Activated CD4-positive, alpha-beta memory T cell treated with anti-CD3 and anti-CD28 coated beads for 36 hours (primary cell): ENCODE measurements at places on chromosomes 2 and 18.

GRCh38 chr2:221571025-221571550 lies 1.0 kb downstream of the EPHA4 start:
- H3K36me3 ChIP-seq, result peaks cover 2% of the 10 kb centered on the region
- peaks cover 48% of the 10 kb centered on the region for H3K4me1 ChIP-seq
- peaks cover 18% of the 10 kb centered on the region for H3K27me3 ChIP-seq
- DNase-seq, result peak; percentile 45
- peak overlapping the region; percentile 81 for H3K4me3 ChIP-seq

- H3K27me3 ChIP-seq, result peaks cover 16% of the 10 kb centered on the region
- H3K4me3 ChIP-seq, result no peak overlapping the region
- no peaks in the 10 kb centered on the region for H3K36me3 ChIP-seq
- DNase-seq, result no peak
Measured at GRCh38 chr2:158783923-158784322, 11.2 kb upstream of the DAPL1 start.

GRCh38 chr18:61435064-61435652 lies 101.9 kb downstream of the CDH20 start:
- no peaks in the 10 kb centered on the region for H3K4me1 ChIP-seq
- no peak for DNase-seq
- H3K27ac ChIP-seq, result no peak overlapping the region
- no peak overlapping the region for H3K4me3 ChIP-seq
- no peaks in the 10 kb centered on the region for H3K27me3 ChIP-seq

- H3K27ac ChIP-seq, result no peak overlapping the region
- peaks cover 7% of the 10 kb centered on the region for H3K27me3 ChIP-seq
Measured at GRCh38 chr2:48707466-48707865, 48.1 kb downstream of the LHCGR start.

DNA sequence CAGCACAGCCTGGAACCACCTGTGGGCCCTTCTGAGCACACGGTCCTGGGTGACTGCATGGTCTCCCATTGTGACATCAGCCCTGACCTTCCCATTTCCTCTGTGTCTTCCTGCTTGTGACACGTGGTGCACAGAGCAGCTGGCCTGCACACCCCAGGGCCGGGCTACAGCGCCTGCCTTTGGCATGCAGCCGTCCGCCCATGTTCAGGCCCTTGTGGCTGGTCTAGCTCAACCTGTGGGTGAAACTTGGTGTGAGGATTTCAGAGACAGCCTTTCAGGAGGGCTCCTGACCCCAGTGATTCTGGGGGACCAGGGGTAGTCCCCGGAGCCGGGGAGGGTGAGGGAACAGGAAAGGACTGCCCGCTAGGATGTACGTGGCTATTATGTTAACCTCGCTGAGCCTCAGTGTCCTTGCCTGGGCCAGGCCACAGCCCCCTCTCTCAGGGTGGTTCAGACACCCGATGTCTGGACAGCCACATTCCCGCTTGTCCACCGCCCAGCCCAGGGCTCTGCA lies 284.8 kb upstream of the HS6ST1 start:
- DNase-seq, result no peak
- no peaks in the 10 kb centered on the region for H3K36me3 ChIP-seq
- no peak overlapping the region for H3K4me3 ChIP-seq
- no peak overlapping the region for H3K27ac ChIP-seq
- H3K27me3 ChIP-seq, result no peaks in the 10 kb centered on the region

GRCh38 chr2:230735884-230736283 lies 23.2 kb downstream of the CAB39 start:
- H3K36me3 ChIP-seq, result peaks cover 19% of the 10 kb centered on the region
- peak overlapping the region; percentile 23 for H3K27ac ChIP-seq
- H3K4me3 ChIP-seq, result no peak overlapping the region
- H3K27me3 ChIP-seq, result no peaks in the 10 kb centered on the region

GRCh38 chr18:65372904-65373303 lies 377.9 kb upstream of the CDH7 start:
- no peak for DNase-seq
- H3K27ac ChIP-seq, result no peak overlapping the region
- no peaks in the 10 kb centered on the region for H3K36me3 ChIP-seq
- H3K4me3 ChIP-seq, result no peak overlapping the region
- H3K4me1 ChIP-seq, result no peaks in the 10 kb centered on the region

- no peak overlapping the region for H3K27ac ChIP-seq
- peaks cover 22% of the 10 kb centered on the region for H3K27me3 ChIP-seq
- no peaks in the 10 kb centered on the region for H3K36me3 ChIP-seq
- H3K4me3 ChIP-seq, result no peak overlapping the region
Measured at GRCh38 chr2:26615336-26615859, 25.8 kb downstream of the CIB4 start.

- H3K36me3 ChIP-seq, result no peaks in the 10 kb centered on the region
- H3K27ac ChIP-seq, result no peak overlapping the region
- H3K4me3 ChIP-seq, result no peak overlapping the region
Measured at GRCh38 chr2:210195101-210195852, 24.1 kb upstream of the KANSL1L start.

DNA sequence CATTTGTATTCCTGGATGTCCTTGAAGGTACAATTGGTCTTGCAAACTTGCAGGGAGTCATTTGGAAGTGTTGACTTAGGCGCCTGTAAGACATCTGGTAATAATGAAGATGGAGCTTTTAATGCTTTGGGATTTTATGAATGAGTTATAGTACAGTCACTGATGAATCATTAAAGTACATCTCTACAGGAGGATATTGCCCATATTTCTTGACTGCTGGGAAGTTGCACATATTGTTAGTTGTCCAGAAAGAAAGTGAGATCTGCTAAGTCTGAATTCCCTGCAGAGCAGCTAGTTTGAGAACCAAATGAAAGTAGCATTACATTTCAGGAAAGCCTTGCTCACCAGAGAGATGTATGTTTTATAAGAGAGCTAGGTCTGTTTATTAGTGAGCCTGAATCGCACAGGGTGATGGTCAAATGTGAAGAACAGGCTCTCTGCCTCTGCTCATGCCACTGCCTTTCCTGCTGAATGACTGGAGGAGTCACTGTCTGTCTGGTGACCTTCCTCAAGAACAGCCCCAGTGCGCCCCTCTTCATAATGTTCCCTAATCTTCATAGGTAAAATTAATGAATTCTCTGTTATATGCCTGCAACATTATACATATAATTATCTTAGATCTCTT lies 138.9 kb upstream of the KLHL14 start:
- H3K4me1 ChIP-seq, result no peaks in the 10 kb centered on the region
- DNase-seq, result no peak
- H3K27ac ChIP-seq, result no peak overlapping the region

DNA sequence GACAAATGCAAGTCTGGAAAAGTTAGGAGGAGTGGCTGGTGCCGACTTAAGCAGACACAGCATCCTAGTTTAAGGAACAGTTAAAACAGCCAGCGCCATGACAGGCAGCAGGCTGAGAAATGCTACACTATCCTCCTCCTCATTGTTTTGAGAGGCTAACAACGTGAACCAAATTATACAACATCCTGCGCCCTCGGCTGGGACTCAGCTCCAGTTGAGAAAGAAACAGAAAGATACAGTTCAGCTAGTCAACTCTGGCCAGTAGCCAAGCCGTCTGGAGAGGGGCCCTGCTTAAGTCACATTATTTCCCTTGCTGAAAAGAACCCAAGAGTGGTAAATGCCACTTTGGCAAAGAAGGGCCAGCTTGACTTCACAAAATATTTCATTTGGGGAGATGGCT lies 90.2 kb downstream of the BCL11A start:
- no peak overlapping the region for H3K4me3 ChIP-seq
- H3K36me3 ChIP-seq, result no peaks in the 10 kb centered on the region
- H3K27ac ChIP-seq, result no peak overlapping the region
- no peak for DNase-seq
- no peaks in the 10 kb centered on the region for H3K4me1 ChIP-seq

DNA sequence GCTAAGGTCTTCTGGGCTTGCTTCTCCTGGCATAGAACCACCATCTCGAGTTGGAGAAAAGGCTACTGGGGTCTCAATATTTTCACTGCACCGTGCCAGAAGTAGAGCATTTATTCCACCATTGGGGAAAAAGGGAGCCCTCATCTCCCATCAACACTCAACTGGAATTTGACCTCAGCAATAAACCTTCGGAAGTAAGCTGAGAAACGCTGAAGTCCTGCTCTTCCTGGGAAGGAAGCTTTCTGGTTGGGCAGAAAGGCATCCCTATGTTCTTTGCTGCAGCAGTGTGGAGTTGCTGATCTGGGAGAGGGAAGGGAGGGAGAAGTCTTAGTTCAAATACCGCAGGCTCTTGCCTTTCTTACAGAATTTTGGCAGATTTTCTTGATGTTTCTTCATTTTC lies 368.8 kb downstream of the NUP35 start:
- no peaks in the 10 kb centered on the region for H3K4me1 ChIP-seq
- no peaks in the 10 kb centered on the region for H3K36me3 ChIP-seq
- H3K27ac ChIP-seq, result no peak overlapping the region
- H3K27me3 ChIP-seq, result no peaks in the 10 kb centered on the region

DNA sequence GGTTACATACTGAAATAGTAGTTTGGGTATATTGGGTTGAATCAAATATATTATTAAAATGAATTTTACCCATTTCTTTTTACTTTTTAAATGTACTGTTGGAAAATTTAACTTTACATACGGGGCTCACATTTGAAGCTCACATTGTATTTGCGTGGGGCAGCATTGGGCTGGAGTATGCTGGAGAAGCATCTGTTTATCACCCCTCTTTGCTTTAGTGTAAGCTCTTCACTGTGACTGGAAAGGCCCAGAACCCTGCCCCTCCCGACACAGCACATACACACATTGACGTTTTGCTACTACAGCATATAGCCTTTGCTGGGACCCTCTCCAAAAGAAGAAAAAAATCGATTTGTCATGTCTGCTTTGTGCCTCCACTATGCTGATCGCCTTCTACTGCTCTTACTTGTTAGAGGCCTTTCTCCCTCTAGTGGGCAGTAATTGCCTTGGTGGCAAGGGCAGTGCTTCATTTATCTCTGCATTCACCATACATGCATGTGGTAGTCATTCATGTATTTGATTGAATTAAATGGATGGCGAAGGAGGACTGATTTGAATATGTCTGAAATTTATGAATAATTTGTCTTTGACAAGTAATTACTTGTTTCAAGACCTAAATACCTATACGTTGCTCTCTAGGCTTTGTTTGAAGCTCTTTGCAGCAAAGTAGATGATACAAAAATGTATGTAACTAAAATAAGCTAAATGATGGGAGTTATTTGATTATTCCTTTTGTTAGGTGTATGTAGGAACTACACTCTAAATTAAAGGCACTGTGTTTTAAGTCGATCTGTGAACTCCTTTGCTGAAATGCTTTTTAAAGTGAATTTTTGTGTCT lies 37.4 kb downstream of the VAPA start:
- H3K4me1 ChIP-seq, result peaks cover 3% of the 10 kb centered on the region
- DNase-seq, result peak; percentile 22
- H3K27me3 ChIP-seq, result no peaks in the 10 kb centered on the region
- H3K36me3 ChIP-seq, result peaks cover 38% of the 10 kb centered on the region
- no peak overlapping the region for H3K4me3 ChIP-seq
- H3K27ac ChIP-seq, result no peak overlapping the region
